Ovary (tissue), 10 donors: ENCODE measurements at places on chromosomes 11 and 22. TPM values are rescaled to one million over a fixed set of nuclear protein-coding genes. Genes with fewer than 3 reads are reported as not detected.

CCDC89 gene
- total RNA-seq, result 4.5 TPM

RIMBP3B gene
- 0.20 TPM for total RNA-seq

LRRC10B gene
- 23.0 TPM for total RNA-seq

CD3E gene
- not detected for total RNA-seq

NF2 gene
- 34.5 TPM for total RNA-seq
